Activated T-cell treated with anti-CD3 and anti-CD28 coated beads, Interleukin-2, amount 50 U/mL, for 72 hours (primary cell): ENCODE measurements at places on chromosomes 1 and 21. TPM values are rescaled to one million over a fixed set of nuclear protein-coding genes. Genes with fewer than 3 reads are reported as not detected.

DNA sequence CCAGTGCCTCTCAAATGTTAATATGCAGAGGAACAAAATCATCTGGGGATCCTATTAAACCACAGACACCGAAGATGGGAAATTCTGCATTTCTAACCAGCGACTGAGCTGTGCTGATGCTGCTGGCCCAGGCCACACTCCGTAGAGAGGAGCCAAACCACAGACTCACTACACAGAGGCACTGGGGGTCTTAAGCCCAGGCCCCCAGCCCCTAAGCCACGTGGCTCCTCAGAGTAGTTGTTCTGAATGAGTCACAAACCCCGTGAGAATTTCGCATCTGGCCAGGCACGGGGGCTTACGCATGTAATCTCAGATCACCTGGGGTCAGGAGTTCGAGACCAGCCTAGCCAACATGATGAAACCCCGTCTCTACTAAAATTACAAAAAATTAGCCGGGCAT, 2.8 kb upstream of the CELA2A start:
- DNase-seq, result no peak

The LCE1E gene
- not detected for total RNA-seq

- no peak for DNase-seq
Measured at GRCh38 chr1:92862605-92863004, 30.8 kb downstream of the RPL5 start.

The PAQR6 gene
- 9.6 TPM for total RNA-seq
